ENCODE measurements at places on chromosomes 3 and 15.

GRCh38 chr15:71437404-71437803 is 322.1 kb downstream of the THSD4 start:
- DNase-seq, result no peak

GRCh38 chr3:55564726-55565125 is 77.6 kb upstream of the WNT5A start:
- no peak for DNase-seq

GRCh38 chr3:155083313-155083905 is 3.3 kb downstream of the MME start:
- no peak for DNase-seq

GRCh38 chr3:189848395-189849040 is 217.3 kb downstream of the TP63 start:
- DNase-seq, result no peak

DNA sequence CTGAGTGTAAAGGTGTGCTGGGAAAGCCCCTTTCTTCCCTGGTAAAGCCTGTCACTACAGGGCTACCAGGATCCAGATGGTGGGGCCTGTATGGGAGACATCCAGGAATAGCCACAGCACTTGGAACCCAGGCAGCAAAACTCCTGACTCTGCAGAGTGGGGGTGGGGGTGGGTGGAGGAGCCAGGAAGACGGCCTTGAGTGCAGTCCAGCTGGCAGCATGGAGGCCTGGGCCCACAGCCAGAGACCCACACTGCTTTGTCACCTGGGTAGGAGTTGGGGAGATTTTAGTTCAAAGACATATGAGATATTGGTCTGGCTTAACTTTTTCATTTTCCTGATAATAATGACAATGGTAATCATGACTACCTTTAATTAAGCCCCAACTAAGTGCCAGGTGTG is 116.7 kb upstream of the MRPS22 start:
- DNase-seq, result no peak

- DNase-seq, result no peak
Measured at GRCh38 chr3:134445636-134446035, 40.1 kb downstream of the ANAPC13 start.

DNA sequence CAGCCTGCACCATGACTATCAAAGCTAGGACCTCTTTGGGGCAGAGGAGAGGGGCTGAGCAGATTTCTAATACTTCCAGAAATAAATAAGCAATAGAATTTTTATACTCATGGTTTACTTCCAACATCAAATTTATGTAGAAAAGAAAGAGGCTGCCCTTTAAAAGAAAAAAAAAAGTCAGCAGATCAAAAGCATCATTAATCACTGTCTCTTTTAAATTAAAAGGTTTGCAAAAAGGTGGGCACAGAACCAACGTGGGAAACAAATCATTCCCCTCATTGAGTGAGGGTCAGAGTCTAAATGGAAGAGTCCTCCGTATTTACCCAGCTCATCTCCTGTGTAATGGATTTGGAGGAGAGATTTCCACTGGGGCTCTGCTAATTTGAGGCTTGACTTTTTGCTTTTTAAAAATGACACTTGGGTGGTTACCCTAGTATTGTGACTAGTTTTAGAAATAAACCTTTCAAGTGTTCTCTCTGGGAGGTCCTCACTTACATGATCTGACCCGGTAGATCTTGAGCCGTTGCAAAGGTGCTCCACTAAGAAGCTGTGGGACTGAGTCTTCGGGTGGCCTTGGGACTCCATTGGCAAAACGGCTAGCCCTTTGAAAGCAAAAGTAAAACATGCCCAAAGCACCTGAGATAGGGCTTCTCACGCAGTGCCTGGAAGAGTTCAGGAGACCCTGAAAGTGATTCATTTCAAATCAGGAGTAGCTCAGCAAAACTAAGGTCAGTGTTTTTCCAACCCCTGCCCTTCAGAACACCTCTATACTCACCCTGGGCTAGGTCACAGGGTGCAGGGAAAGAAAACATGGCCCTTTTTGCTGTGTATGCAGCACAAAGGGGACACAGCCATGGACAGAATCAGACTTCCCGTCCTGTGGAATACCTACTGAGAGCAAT is 320.9 kb downstream of the FOXP1 start:
- no peak for DNase-seq

DNA sequence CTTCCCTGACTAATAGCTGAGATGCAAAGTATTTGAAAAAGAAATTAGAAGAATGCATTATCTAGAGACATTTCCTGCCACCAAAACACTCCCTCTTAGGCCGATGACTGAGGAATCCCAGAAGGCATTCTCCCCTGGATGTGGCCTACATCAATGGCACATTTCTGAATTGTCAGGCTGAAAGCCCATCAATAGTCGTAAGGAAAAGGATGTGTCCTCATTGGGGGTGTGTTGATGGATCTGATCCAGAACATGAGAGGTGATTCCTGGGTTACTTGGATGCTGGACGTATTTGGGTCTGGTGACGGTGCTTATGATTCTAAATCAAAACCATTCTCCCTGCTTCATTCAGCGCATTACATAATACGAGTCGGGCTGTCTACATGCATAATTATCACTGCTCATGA is 216.9 kb upstream of the CDIN1 start:
- DNase-seq, result no peak

DNA sequence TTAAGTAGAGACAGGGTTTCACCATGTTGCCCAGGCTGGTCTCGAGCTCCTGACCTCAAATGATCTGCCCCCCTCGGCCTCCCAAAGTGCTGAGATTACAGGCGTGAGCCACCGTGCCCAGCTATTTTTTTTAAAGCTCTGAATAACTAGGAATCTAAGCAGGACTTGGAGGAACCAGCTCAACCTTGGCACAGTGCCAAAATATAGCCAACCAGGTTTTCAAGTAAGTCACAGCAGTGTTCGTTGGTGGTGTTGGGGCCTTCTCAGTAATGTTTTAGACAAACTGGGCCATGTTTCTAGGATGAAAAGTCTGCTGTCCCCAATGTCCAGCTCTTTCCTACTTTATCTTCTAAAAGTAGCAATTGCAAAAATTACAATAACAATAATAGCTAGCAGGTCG is 6.4 kb upstream of the ADAM10 start:
- DNase-seq, result peak; percentile 26

DNA sequence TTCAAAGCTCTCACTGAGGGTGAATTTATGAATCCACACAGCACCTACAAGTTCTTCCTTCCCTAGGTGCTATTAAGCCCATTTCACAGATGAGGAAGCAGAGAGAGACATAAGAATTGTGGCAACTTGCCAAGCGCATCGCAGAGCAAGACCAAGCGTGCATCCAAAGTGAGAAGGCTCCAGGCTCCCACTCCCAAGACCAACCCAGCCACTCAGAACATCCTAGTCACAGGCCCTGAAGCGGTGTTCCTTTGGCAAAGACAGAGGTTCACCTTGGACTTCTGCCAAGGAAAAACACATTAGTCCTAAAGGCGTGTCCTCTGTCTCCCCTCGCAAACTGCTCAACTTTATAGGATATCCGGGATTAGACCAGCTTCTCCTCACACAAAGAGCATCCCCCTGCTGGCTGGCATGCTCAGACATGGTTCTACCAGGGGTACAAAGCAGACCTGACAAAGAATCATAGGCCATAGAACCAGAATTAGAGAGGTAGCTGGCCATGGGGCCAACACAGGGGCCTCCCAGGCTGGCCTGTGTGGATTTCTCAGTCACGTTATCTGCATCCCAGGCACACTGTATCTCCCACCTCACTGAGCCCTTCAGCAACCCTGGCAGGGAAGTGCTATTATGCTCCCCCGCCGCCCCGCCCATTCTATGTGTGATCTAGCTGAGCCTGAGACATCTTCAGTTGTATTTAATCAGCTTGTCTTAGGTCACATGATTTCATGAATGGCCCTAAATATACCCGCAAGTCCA is 160.2 kb downstream of the FOXP1 start:
- DNase-seq, result peak; percentile 16

GRCh38 chr15:70382762-70383458 is 285.2 kb upstream of the TLE3 start:
- DNase-seq, result no peak

DNA sequence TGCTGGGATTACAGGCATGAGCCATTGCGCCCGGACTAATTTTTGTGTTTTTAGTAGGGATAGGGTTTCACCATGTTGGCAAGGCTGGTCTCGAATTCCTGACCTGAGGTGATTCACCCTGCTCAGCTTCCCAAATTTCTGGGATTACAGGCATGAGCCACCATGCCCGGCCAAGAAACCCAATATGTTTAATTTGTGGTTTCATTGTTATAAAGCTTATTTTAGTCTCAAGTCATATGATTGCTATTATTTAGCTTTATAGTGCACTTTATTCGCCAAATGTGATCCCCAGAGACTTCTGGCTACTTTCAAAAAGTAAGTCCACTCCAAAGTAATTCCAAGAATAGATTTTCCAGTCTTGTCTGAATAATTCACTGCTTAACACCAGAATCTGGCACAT is 19.3 kb upstream of the SLC4A7 start:
- DNase-seq, result no peak

- DNase-seq, result no peak
Measured at GRCh38 chr15:65392368-65392767, 14.6 kb upstream of the IGDCC3 start.

- DNase-seq, result no peak
Measured at GRCh38 chr3:80238606-80239005, 470.8 kb upstream of the ROBO1 start.

- no peak for DNase-seq
Measured at GRCh38 chr15:25137013-25137412, 182.2 kb downstream of the SNRPN start.

DNA sequence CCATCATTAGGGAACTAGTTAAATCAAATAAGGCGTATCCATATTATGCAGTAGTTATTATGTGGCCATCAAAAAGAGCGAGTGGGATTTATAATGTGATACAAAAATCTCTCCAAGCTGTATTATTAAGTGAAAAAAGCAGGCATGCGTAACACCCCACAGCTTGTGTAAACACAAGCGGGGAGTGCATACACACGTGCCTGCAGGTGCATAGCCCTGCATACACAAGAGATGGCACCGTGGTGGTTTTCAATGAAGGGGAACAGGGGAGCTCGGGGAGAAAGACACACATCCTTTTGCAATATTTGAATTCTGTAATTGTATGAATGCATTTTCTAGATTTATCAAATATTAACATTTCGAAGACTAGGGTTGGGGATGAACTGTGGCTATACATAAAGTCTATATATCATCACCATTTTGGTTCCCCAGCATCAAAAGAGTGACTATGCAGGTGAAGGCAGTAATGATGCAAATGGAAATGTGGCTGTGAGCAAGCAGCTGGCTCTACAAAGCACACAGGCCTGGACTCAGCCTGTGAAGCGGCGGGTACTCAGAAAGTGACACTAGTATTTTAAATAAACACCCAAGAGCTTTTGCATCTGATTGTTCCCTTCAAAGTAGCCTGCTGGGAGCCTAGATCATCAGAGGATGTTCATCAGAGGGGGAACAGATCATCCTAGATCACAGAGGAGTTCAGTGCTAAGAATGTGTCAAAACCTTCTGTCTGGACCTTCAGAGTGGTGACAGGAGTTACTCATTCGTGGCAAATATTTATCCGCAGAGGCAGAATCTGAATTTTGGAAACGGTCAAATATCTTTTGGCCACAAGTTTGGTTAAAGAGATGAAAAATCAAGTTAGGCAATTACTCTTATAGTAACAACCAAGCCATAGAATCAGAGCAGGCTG is 9.4 kb upstream of the KIF7 start:
- DNase-seq, result no peak

DNA sequence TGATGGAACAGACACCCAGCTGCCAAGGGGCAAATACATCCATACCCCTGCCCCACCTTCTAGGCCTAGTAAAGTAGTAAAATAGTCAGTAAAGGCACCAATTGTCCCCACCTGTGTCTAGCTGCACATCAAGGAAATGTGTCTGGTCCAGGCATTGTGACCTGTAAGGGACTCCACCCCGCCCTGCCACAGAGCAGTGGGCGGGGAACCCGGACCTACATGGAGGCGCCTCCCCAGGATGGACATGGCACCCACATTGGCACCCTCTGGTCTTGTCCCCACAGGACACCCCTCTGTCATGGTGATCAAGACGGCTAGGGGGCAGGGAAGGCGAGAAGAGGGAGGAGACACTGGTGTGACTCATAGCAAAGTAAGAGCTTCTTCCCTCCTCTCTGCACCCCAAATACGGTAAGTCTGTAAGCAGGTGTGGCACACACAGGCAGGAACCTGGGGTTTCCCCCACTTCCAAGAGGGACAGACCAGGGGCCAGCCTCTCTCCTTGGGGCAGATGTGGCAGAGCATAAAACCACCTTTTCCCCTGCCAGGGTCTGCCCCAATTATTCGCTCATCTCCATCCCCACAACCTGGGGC is 13.5 kb upstream of the LINGO1 start:
- DNase-seq, result no peak

DNA sequence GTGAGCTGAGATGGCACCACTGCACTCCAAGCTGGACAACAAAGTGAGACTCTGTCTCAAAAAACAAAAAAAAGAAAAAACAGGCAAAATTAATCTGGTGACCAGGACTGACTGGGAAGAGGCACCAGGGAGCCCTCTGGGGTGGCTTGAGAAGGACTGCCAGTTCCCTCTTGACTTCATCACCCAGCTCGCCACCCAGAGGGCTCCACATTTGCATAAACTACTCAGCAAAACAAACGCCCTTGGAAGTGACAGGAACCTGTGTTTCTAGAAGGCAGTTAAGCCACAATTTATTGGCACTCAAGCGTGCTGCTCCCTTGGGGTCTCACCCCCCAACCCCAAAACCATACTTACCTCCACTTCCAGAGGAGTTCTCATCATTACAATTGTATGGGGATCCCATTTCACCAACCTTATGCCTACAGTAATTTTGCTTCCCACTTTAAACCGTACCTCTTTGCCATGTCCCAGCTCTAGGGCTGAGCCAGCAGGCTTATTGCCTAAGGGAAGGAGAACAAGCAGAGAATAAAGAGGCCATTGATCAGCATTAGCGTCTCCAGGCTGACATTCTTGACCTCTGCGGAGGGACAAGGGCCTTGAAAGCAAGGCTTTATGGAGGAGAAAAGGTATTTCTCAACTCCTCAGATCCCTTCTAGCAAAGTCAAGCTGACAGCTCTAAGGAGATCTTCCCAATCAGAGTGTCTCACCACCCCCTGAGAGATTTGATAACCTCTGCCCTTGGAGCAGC is 357.4 kb downstream of the SHQ1 start:
- DNase-seq, result no peak

GRCh38 chr15:22915866-22916515 is 64.2 kb downstream of the CYFIP1 start:
- no peak for DNase-seq
